HFFc6 (cell line): ENCODE measurements at places on chromosomes 1 and 21.

DNA sequence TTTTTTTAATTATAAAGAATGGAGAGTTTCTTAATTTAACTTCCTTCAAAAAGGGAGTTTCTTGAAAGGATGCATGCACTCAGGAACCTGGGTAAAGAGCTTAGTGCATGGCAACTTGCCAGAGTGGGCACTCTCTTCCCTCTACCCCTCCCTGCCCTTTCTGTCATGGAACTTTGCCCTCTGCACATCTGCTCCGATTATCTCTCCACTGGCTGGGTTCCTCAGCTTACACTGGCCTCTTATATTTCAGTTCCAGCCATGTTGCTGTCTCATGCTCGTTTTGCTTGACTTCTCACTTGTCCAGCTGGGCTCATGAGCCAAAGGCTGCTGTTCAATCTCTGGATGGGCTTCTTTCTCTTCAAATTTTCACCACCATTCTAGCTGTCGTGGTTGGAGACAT is 87.0 kb downstream of the NCAM2 start:
- H3K27ac ChIP-seq = no peak overlapping the region
- DNase-seq = no peak
- H3K27me3 ChIP-seq = no peaks in the 10 kb centered on the region
- no peaks in the 10 kb centered on the region for H3K36me3 ChIP-seq
- H3K4me3 ChIP-seq = peak overlapping the region; percentile 18; the same call in 1 of the 2 replicates

GRCh38 chr1:48817505-48818114 is 40.9 kb upstream of the BEND5 start:
- no peak overlapping the region for H3K27ac ChIP-seq
- H3K27me3 ChIP-seq = no peaks in the 10 kb centered on the region
- H3K36me3 ChIP-seq = peaks cover 4% of the 10 kb centered on the region; the same call in 1 of the 2 replicates

DNA sequence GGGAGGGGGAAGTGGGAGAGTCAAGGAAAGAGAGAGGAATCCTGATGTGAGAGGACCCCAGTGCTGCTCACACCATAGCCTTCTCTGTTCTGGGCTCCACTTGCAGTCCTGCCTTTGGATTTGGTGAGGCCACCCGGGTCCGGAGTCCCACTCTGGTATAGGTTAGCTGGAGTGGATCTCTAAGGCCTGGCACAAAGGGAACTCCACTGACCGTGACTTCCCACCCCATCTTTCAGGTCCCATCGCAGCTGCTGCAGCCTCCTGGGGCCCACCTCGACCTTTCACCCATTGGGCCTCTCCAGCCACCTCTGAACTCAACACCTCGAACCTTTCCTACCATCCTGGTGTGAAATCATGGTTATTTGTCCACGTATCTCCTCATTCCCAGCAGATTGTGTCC is 324.4 kb downstream of the MATN1 start:
- no peaks in the 10 kb centered on the region for H3K4me1 ChIP-seq
- H3K27me3 ChIP-seq = peaks cover 30% of the 10 kb centered on the region
- H3K27ac ChIP-seq = no peak overlapping the region
- DNase-seq = no peak

GRCh38 chr1:80987824-80988223 is 812.9 kb upstream of the ADGRL2 start:
- no peaks in the 10 kb centered on the region for H3K4me1 ChIP-seq
- no peak overlapping the region for H3K4me3 ChIP-seq
- no peak for DNase-seq
- H3K27ac ChIP-seq = no peak overlapping the region
- H3K36me3 ChIP-seq = no peaks in the 10 kb centered on the region

- no peak overlapping the region for H3K27ac ChIP-seq
- DNase-seq = no peak
- H3K4me1 ChIP-seq = no peaks in the 10 kb centered on the region
- H3K4me3 ChIP-seq = no peak overlapping the region
These were observed 147.7 kb downstream of the FCRL5 start for GRCh38 chr1:157404614-157405013.

GRCh38 chr1:101235696-101236515 is 913 bp upstream of the S1PR1 start:
- peak; percentile 33 for DNase-seq
- peaks cover 8% of the 10 kb centered on the region for H3K36me3 ChIP-seq
- peaks cover 2% of the 10 kb centered on the region for H3K27me3 ChIP-seq
- H3K27ac ChIP-seq = peak overlapping the region; percentile 44
- H3K4me3 ChIP-seq = peak overlapping the region; percentile 90

GRCh38 chr1:214398490-214398889 is 117.5 kb downstream of the SMYD2 start:
- H3K27me3 ChIP-seq = peaks cover under 1% of the 10 kb centered on the region
- peaks cover 82% of the 10 kb centered on the region for H3K36me3 ChIP-seq
- no peak overlapping the region for H3K27ac ChIP-seq
- peaks cover 67% of the 10 kb centered on the region for H3K4me1 ChIP-seq
- DNase-seq = no peak
- H3K4me3 ChIP-seq = no peak overlapping the region

DNA sequence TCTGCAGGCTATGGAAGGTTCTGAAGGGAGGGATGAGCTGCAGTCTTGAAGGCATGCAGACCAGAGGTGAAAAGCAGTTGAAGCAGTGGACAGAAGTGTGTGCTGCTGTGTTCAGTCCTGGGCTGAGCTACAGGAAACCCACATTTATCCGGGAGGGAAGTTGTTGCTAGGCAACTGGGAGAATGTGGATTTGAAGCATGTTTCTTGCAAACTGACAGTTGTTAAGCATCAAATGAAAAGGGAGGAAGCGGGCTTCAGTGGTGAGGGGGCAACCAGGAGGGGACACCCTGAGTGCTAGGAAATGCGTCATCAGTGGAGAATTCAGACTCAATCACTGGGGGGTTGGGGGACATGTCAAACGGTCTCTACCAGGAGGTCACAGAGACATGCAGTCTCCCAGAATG is 28.7 kb downstream of the ABCA4 start:
- no peak overlapping the region for H3K4me3 ChIP-seq
- peaks cover 34% of the 10 kb centered on the region for H3K4me1 ChIP-seq
- no peak overlapping the region for H3K27ac ChIP-seq

GRCh38 chr1:115052454-115053083 is 22.9 kb downstream of the TSHB start:
- no peaks in the 10 kb centered on the region for H3K36me3 ChIP-seq
- no peak overlapping the region for H3K27ac ChIP-seq
- no peaks in the 10 kb centered on the region; the same call in 1 of the 2 replicates for H3K27me3 ChIP-seq
- H3K4me3 ChIP-seq = no peak overlapping the region
- peak; percentile 39 for DNase-seq

DNA sequence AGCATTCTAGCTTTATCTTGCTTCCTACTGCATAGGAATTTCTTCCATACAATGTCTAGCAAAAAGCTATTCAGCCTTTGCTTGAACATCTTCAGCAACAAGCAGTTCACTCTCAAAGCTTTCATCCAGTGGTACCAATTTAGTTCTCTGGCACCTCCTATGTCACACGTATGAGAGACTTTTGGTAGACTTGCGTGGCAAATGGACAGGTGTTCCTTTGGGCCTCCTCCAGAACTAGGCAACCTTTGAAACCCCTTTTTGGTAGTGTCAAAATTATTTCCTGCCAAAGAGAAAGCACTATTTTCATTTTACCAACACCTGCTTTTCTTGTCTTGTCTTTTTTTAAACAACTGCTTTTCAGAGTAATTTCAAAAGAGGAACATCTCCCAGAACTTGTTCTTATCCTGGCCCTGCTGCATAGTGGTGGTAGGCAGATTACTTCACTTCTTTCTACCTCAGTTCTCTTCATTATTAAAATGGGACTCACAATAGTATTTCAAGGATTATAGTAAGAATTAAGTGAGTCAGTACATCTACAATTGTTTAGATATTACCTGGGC is 122.4 kb downstream of the MAST2 start:
- H3K27ac ChIP-seq = no peak overlapping the region
- peaks cover 4% of the 10 kb centered on the region for H3K36me3 ChIP-seq
- H3K27me3 ChIP-seq = no peaks in the 10 kb centered on the region
- no peak for DNase-seq
- H3K4me1 ChIP-seq = peaks cover 57% of the 10 kb centered on the region
- no peak overlapping the region for H3K4me3 ChIP-seq
